ENCODE measurements at places on chromosomes 5 and 9.
A peak's percentile ranks its signal among the peaks of the same experiment; 100 is the strongest.

- no peak for DNase-seq
Observed at GRCh38 chr5:100026606-100027005, 508.6 kb upstream of the FAM174A start.

- no peak for DNase-seq
Observed at GRCh38 chr9:96638606-96639364, 16.3 kb downstream of the PRXL2C start.

DNA sequence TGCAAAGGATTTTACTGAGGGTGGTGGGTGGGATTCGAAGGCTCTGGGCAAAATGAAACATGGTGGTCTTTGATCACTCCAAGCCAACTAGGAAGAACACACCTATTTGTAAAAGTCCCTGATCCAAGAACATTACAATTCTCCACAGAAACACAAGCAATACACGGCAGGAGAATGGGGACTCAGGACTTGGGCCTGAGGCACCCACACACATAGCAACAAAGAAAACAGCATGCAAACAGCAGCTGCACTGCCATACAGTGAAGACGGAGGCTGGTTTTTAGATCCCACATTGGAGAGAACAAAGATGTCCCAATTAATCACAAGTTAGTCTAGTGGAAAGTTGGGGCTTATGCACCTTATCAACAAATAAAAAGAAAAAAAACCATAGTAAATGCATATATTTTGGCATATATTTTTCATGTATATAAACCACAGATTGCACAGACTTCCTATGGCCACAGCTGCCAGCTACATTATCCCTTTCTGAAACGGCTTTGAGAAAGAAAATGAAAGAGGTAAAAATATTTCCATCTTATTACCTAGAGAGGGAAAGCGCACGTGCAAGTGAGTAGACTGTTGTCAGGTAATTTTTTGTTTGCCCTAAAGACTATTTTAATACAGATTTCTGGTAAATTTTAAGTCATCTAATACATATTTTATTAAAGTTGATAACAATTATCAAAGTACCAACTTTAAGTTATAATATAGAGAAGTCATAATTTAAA lies 410.9 kb downstream of the BNC2 start:
- peak; percentile 34 for DNase-seq

DNA sequence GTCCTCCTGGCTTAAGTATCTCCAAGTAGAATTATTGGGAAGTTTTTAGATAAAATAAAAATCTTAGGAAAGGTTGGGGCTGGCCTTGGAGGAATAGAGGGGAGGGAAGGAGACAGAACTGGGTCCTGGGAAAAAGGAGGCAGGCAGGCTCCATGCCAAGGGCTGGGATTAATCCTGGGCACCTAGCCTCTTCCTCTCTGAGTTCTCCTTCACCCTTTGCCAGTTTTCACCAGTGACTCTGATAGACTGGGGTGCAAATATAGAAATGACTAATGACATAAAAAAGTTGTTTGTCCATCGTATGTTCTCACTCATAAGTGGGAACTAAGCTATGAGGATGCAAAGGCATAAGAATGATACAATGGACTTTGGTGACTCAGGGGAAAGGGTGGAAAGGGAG lies 81.9 kb downstream of the RMI1 start:
- no peak for DNase-seq

GRCh38 chr5:81226949-81227348 lies 6.2 kb upstream of the CKMT2 start:
- no peak for DNase-seq

GRCh38 chr9:133607381-133607780 lies 1.8 kb downstream of the FAM163B start:
- DNase-seq, result no peak

- no peak for DNase-seq
Observed at GRCh38 chr5:98557916-98558315, 215.5 kb upstream of the RGMB start.

DNA sequence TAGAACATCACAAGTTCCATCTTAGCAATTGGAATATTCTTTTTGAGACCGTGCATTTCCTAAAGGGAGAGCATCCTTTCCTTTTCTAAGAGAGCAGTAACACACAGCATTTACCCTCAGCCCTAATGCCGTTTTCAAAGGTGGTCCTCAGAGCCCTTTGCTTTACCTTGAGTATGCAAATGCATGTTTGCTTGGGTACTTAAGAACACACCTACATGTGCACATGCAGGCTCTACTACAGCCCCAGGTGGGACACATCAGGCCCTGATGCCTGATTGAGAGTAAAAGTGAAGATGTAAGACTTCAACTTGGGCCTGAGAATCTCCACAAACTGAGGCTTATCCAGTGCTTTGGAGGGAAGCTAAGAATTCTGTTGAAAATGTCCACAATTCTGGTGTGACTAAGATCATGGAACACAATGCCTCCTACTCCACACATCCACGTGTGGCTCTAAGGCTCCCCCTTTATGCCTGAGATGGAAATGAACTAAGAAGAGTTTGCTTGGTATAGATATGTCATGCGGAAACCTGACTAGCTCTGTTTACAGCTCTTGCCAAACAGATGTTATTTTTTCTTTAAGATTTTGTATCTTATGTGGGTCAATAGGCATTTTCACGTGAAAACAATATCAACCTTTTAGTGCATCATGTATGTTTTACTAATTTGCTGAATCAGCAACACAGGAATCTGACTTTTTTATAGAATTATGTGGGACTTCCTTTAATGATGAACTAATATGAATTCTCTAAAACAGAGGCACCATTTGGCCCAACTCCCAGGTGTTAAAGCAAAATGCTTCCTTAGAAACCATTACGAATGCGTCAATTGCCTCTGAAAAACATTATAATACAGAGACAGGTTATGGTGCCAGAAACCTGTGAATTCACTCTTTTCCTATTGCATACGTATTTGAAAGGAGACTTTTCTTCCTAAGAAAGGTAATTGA lies 48.9 kb upstream of the SLC2A8 start:
- DNase-seq, result peak; percentile 34

DNA sequence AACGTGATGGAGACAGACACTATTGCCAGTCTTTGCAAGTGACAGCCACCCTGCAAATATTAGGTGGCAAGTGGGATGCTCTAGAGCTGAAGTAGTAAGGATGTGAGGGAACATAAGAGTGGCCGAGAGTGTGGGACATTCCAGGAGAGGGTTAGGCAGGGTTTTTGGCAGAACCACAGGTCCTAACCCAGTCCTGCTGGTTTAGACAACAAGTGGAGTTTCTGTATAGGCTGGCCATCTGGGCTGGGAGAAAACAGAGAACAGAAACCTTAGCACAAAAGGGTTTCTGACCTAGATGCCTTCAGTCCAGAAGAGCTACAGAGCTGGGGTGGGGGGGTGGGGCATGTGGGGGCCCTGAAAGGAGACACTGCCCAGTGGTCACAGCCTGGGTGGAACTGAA lies 107.4 kb downstream of the TMEM174 start:
- no peak for DNase-seq

DNA sequence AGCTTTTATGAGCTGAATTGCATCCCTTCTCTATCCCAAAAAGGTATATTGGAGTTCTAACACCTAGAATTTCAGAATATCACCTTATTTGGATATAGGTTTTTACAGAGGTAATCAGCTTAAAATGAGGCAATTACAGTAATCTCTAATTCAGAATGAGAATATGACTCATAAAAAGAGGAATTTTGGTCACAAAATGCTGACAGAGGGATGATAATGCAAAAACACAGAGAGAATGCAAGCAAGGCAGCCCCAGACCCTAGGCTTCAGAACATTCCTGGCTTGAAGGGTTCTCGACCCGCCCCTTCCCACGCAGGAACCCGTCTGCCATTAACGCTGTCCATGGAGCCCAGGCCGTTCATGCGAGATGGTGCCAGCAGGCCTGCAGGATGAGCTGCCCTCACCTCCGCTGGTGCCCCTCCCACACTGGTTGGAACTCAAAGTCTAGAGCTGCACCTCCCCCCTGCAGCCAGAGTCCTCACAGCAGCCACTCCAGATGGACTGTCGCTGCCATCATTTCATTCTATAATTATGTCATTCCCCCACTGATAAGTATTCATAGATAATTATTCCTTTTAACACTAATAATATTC lies 1173.4 kb upstream of the ACO1 start:
- peak; percentile 13 for DNase-seq

- no peak for DNase-seq
Observed at GRCh38 chr5:140672455-140673186, 755 bp downstream of the DND1 start.

DNA sequence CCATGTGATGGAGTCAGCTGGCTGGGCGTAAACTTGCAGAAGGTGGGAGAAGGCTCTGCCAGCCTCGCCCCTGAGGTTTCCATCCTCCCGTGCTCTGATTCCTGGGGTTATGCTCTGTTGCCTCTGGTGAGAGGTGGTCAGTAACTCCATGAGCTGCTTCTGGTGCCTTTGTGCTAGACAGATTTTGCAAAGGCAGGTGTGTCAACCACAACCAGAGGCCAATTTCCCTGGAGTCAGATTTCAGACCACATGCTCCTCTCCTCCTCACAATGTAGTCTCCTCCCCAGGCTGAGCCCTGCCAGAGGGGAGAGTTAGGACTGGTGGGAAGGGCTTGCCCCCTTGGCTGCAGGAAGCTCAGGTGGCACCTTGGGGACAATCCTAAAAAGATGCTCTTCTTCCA lies 38.8 kb upstream of the TENT4A start:
- no peak for DNase-seq

GRCh38 chr9:112032009-112032408 lies 135.4 kb downstream of the UGCG start:
- no peak for DNase-seq

DNA sequence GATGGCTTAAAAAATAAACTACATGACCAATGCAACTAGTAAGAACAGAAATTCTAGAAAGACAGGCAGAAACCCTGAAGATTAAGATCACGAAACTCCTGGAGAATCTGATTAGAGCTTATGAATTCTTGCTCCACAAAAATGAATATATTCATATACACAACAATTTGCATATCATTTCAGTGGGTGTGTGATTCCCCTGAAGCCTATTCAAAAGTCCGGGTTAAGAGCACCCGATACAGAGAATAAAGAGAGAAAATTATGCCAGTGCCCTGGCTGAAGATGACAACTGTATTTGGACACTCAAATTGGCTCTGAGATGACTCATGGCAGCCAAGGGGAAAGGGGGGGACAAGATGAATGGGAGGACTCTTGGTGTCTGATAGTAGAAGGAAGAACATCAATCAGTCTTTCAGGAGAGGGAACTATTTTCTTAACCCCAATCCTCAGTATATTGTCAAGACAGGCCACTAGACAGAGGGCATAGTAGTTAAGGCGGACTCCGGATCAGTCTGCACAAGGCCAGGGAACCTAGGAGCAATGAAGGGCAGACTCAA lies 6.0 kb downstream of the TMOD1 start:
- no peak for DNase-seq

- DNase-seq, result no peak
Observed at GRCh38 chr5:31987985-31988710, 186.0 kb downstream of the GOLPH3 start.

DNA sequence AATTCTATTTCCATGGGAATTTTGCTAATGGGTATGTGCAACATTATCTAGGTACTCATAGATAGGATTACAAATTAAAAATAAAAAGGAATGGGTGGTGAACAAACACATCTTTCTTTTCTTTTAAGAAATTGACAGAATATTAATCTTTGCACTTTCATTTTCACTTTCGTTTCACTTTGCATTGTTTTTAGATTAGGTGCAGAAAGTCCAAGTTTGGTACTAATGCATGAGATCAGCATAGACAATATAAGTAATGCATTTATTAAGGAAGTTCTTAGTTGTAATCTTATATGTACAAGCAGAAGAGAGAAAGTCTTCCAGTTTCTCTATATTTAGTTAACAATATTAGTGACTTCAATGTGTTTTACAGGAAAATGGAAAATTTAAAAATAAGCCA lies 196.5 kb downstream of the COMMD10 start:
- no peak for DNase-seq

DNA sequence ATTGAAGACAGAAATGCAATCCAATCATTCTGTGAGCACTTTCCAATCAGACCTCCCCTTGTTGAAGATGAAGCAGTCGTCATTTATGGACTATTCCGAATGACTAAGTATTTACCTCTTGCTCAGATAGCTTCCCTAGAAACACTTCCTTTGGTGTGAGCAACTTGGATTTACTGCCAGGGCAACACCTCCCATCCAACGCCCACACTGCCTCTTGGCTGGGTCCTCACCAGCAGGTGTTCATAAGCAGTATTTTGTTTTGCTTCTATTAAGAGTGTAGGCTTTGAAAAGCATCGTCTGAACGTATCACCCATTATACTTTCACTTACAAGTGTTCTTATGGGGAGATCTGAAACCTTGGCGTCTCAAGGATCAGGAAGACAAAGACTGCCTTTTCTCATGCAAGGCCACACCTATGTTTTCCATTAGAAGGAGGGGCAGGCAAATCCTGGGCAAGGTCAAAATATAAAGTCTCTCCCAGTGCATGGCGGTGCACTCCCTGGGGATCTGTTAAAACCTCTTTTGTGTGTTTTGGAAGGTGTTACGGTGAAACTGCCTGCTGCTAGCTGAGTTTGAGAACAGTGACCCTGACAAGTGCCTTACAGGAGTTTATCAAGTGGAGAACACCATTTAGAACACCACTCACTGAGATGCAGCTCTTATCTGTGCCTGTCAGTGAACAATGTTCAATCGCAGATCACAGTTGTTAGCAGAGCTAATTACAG lies 10.6 kb upstream of the MARCHF3 start:
- DNase-seq, result no peak

- no peak for DNase-seq
Observed at GRCh38 chr9:127753622-127754021, 18.5 kb upstream of the TOR2A start.

- DNase-seq, result no peak
Observed at GRCh38 chr5:125592856-125593255, 830.4 kb upstream of the GRAMD2B start.

Data from right hindlimb (tissue), 1 donor.